ENCODE measurements at places on chromosomes 1 and 21.

DNA sequence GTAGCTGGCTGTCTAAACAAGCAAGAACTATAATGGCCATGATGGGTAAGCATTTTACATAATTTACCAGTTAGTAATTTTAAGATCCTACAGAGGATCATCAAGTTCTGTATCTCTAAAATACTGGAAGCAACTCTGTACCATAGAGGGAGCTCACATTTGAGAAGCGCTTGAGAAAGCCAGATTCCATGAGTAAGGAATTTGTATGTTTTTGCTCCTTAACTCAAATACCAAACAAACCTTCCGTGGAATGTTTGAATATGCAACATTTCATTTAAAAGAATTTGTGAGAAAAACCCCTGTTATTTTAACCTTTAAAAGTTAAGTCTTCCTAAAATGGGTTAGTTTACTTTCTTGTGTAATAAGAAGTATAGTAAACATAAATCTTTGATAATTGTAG, 2.0 kb downstream of the TSHB start:
- DNase-seq = no peak

- no peak for DNase-seq
These were observed 184.4 kb downstream of the SIPA1L2 start for GRCh38 chr1:232445361-232446106.

- DNase-seq = no peak
These were observed 33.0 kb downstream of the KCNC4 start for GRCh38 chr1:110243146-110243545.

DNA sequence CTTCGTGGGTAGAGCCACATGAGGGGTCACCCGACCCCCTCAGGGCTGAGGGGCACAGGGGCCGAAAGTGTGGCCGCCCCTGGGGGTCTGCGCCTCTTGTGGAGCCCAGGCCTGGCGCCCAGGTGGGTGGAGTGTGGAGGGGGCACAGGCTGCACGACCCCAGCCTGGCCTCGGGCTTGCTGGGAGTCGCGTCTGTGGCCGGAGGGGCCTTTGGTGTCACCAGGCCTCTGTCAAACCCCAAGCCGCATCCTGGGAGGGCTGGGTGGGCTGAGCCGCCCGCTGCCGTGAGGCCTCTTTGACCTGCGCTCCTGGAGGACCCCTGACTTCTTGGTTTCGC, 60.7 kb downstream of the FAAP20 start:
- DNase-seq = no peak

GRCh38 chr1:46039571-46040052, 92.8 kb downstream of the PIK3R3 start:
- no peak for DNase-seq

DNA sequence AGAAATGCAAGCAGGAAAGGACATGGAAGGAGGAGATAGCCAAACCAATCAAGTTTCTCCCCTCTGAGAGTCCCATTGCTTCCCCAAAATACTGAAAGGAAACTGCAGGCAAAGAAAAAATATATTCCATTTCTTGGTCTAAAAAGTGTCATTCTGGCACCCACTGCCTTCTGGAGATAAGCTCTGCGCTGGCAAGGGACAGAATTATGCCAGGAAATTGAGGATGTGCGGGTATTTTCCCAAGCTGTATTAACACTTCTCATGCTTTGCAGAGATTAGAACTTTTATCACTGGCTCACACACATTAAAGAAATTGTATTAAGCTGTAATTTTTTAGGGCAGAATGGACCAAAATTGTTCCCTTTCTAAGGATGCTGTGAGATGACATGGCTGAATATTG, 381.2 kb upstream of the DUSP10 start:
- no peak for DNase-seq
